ENCODE measurements at places on chromosomes 1 and 21.

- DNase-seq, result no peak
These were observed 9.2 kb upstream of the EPHA8 start for GRCh38 chr1:22553991-22554522.

DNA sequence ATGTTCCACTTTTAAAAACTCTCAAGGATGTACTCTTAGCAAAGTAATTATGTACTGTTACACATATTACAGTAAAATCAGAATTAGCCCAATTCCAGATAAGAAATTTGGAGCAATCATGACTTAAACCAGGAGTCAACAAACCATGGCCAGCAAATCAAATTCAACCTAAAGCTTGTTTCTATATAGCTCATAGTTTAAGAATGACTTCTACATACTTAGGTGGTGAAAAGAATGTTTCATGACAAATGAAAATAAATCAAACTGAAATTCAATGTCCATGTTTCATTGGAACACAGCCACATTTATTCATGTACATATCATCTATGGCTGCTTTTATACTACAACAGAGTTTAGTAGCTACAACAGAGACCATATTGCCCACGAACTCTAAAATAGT lies 35.1 kb downstream of the FRRS1 start:
- no peak for DNase-seq

GRCh38 chr21:46033410-46034400 lies 52.1 kb downstream of the COL6A1 start:
- DNase-seq, result peak; percentile 97

DNA sequence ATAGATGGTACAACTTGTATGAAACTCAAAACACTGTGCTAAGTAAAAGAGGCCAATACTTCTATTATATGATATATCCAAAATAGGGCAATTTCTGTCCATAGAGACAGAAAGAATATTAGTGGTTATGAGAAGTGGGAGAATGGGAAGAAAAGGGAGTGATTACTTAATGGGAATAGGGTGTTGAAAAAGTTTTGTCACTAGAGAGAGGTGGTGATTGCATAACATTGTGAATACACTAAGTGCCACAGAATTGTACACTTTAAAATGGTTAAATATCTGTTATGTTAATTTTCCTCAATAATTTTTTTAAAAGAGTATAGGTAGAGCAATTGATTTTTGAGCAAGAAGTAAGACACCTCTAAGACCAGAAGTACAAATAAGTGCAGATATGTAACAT lies 29.7 kb downstream of the GNAT2 start:
- DNase-seq, result no peak

DNA sequence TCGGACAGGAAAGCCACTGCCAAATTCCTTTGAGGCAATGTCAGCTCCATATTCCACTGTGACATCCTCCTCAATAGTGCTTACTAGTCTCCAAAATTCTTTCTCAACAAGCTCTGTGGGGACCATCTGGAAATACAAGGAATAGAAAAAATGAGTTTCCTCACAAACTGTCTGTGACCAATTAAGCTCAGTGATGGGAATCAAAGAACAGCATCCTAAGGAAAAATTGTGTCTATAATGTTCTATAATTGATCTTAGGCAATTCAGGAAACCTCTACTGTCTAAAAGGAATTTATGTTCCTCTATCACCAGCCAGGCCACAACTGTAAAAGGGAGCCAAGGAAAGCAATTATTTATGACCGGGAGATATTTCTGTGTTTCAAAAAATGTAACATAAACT lies 46.1 kb upstream of the SYT2 start:
- no peak for DNase-seq

DNA sequence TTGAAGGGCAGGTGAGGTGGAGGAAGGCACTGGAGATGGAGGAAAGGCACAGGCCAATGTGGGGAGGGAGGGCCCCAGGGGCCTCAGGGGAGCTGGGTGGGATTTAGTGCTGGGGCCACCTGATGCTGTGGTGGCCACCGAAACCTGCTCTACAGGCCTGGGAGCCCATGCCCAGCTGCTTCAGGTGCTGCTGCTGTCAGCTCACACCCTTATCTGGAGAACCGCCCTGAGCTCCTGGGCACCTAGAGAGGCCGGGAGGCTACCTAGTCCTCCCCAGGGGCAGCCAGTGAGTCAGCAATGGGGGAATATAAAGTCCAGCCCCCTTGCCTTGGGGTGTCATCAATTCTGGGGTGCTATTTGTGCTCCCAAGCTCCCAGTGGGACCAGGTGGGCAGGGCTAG lies 12.2 kb downstream of the FAM131C start:
- no peak for DNase-seq

DNA sequence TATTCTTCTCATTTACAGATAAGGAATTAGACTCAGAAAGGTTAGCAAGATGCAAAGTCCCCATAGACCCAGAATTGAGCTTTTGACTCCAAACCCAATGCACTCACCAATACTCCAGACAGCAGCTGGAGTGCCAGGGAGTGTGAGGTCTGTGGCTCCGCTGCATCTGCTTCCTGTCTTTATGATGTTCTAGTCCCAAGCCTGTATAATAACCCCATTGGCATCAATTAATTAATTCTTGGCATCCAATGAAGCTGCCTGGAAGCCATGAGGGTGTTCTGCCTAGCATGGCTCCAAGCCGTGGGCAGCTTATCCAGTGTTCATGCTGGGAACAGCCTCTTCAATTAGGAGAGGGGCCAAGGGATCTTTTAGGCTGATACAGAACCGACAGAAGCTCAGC lies 188.7 kb downstream of the GIPC2 start:
- no peak for DNase-seq

DNA sequence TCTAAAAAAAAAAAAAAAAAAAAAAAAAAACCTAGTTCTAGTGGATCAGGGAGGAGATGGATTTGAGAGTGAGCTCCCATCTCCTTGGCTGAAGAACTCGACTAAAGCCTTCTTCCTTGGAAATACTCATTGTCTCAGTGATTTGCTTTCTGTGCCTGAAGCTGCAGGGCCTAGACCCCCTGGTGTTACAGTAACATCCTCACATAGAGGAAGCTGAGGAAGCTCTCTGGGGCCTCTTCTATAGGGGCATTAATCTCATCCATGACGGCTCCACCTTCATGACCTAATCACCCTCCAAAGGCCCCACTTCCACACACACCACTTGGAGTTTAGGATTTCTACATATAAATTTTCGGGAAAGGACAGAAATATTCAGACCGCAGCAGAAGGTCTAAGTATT lies 95.9 kb upstream of the ETS2 start:
- no peak for DNase-seq

GRCh38 chr21:17527240-17527639 lies 14.4 kb downstream of the CXADR start:
- peak; percentile 48 for DNase-seq

GRCh38 chr1:17494114-17494729 lies 45.3 kb upstream of the ARHGEF10L start:
- DNase-seq, result peak; percentile 61

DNA sequence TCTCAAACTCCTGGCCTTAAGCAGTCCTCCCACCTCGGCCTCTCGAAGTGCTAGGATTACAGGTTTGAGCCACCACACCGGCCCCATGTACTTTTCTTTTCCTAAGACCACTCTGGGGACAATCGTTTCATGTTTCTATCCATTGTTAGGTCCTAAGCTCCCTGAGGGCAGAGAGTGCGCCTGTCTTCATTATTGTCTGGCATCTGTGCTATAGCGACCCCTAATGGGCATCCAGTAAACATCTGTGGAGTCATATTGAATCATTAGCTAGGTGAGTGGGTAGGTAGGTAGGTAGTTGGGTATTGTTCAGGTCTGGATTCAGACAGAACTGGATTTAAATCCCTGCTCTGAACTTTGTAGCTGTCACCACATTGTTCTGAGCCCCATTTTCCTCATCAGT lies 66.1 kb downstream of the TMEM53 start:
- DNase-seq, result no peak

- DNase-seq, result peak; percentile 94
These were observed 141.8 kb downstream of the TOMM20 start for GRCh38 chr1:234986750-234987414.

- peak; percentile 91 for DNase-seq
These were observed 86.1 kb downstream of the FASLG start for GRCh38 chr1:172745014-172745413.

- DNase-seq, result no peak
These were observed 27.0 kb upstream of the MEF2D start for GRCh38 chr1:156527584-156527983.

DNA sequence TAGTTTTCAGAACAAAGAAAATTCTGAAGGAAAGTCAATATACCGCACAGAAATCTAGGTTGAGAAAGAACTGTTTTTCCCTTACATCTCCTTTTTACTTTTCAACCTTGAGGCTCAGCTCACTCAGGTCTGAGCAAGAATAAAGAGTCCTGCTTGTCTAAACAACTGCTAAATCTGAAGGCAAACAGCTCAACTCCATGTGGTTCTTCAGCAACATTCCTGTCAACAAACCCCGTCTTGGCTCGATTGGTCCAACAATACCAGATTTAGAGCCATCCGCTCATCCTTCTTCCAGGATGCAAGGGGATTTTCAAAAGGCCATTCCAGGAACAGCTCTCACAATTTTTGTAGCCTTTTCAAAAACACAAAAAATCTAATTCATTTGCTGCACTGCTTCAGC lies 119.8 kb downstream of the HLCS start:
- DNase-seq, result no peak

DNA sequence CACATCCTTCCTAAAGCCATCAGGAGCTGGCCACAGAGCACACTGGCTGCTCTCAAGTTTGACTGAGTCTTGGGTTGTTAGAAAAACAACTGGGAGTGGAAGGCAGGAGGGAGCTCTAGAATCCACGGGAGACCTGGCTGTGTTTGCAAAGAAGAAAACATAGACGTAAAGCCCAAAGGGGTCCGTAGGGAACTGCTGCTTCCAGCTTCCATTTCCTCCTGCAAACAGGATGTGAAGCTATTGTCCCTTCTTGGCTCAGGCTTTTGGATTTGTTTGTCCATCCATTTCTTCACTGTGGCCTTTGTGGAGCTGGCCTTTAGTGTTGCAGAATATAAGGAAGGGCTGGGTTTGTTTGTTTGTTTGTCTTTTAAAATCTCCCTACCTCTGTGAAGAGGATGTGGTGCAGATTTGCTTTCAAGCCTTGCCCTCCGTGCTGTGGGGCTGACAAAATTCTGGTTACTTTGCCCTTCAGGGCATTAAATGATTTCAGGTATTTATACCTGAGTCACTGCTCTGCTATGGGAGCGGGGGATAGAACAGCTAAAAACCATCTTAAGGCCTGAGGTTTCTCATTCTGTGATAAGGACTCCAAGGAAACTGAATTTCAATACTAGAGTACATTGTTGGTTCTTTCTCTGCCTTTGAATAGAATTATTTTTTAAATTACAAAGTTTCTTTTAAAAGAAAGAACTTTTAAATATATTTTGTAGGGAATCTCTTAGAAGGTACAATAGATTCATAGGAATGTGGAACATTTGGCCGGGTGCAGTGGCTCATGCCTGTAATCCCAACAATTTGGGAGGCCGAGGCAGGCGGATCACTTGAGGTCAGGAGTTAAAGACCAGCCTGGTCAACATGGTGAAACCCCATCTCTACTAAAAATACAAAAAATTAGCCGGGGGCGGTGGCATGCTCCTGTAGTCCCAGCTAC lies 74.3 kb downstream of the MPZL1 start:
- DNase-seq, result no peak

DNA sequence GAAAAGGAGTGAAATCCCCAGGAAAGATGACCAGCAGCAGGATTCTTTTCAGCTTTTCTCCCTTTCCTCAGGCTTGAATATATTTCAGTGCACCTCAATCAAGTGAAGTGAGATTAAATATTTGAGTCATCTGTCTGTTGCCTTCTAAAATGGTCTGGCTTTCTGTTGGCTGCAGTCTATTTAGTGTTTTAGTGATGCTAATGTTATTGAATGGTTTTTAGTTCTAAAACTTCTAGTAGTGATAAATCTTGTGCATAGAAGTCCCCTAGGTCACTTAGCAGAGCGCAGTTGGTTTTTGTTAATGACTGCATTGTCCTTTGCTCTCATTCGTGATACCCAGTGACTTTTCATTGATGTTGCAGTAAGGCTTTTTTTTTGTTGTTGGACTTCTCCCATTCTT lies 53.5 kb downstream of the ITSN1 start:
- no peak for DNase-seq
